ENCODE measurements at places on chromosomes 5 and 9. TPM values are rescaled to one million over a fixed set of nuclear protein-coding genes. Genes with fewer than 3 reads are reported as not detected.

DNA sequence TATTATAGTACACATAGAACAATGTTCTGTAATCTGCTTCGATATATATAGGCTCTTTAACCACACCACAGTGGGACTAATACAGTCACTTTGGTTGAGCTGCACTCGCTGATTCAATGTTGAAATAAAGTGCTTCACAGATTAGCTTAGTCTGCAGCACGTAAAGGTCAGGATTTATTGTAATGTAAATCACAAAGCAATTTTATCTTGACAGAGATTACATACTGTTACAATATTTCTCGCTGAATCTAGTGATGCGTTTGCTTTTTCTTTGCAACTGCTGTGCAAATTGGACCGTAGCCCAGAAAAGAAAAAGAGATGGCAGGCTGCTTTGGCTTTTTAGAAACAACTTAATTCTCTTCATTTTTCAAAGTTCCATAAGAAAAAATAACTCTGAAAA is 52.9 kb downstream of the CETN3 start:
- H3K36me3 ChIP-seq = no peaks in the 10 kb centered on the region
- H3K4me3 ChIP-seq = no peak overlapping the region
- no peak overlapping the region for H3K27ac ChIP-seq

The OR1J2 gene
- not detected for total RNA-seq

DNA sequence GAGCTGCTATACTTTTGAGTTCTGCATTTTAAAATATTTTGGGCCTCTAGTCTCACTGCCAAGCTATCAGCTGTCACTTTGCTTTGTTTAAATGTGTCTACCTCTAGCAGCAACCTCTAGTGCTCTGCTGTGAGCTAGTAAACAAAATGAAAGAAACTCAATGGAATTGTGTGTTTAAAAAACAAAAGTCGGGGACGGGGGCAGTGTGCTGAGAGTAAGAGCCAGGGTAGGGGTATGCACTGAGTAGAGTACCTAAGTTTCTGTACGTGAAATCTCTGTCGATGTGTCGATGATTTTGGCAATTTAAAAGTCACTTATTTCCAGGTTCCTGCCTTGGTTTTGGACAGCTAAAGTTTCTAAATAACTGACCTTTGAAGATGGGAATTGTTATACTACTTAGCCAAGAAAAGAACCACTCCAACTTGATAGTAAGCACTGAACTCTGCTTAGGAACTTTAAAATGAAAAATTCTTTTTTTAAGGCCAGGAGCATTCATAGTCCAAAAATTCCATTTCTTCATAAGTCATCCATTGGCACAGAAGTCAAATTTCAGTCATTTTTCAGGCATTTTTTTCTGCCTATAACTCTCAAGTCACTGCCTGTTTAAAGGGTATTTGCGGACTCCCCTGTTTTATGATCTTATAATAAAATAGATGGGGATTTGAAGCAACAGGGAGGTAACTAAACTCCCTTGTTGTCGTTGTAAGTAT is 111.5 kb downstream of the SAXO1 start:
- no peaks in the 10 kb centered on the region for H3K36me3 ChIP-seq
- H3K27me3 ChIP-seq = no peaks in the 10 kb centered on the region
- DNase-seq = no peak
- no peak overlapping the region for H3K4me3 ChIP-seq
- H3K27ac ChIP-seq = no peak overlapping the region

GRCh38 chr5:40601198-40601868 is 78.4 kb upstream of the PTGER4 start:
- H3K27ac ChIP-seq = no peak overlapping the region
- H3K27me3 ChIP-seq = no peaks in the 10 kb centered on the region
- no peaks in the 10 kb centered on the region for H3K36me3 ChIP-seq
- peaks cover 10% of the 10 kb centered on the region for H3K4me1 ChIP-seq
- no peak for DNase-seq
- H3K4me3 ChIP-seq = no peak overlapping the region

GRCh38 chr5:1882337-1883119 is at the start of gene IRX4:
Gene IRX4, minus strand, starts transcription at chr5:1882925. Its CDS starts 278 bp downstream, at chr5:1882647.
- no peaks in the 10 kb centered on the region for H3K36me3 ChIP-seq
- no peak within 1 kb of the TSS for H3K4me3 ChIP-seq
- H3K27ac ChIP-seq = no peak within 1 kb of the TSS
- no peak for DNase-seq
- H3K27me3 ChIP-seq = peaks cover 18% of the 10 kb centered on the region

All from natural killer cell (primary cell).